DMS79 (cell line): ENCODE measurements at places on chromosomes 2 and 18.

GRCh38 chr2:122322815-122323214 is 567.4 kb downstream of the TSN start:
- no peak for DNase-seq

GRCh38 chr2:120765678-120766469 is 30.2 kb downstream of the GLI2 start:
- no peak for DNase-seq

GRCh38 chr2:136254681-136255080 is 136.7 kb upstream of the CXCR4 start:
- no peak for DNase-seq

- no peak for DNase-seq
These were observed 221.8 kb downstream of the STK39 start for GRCh38 chr2:168025487-168026202.

DNA sequence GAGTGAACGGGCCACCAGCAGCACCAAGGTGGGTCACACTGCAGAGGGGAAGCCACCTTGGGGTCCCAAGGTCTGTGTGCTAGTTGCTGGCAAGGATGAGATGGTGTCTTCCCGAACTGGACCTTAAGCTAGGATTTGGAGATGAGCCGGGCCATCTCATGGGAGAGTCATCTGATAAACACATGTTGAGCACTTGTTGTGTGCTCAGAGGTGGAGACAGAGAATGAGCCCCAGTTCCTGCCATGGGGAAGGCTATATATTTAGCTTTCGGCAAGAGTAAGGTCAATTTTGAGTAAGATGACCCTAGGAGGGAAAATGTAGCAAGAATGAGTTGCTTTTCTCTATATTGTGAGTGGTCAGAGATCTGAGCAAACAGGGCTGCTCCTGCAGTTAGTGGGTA is 41.4 kb upstream of the RPL31 start:
- DNase-seq, result no peak

DNA sequence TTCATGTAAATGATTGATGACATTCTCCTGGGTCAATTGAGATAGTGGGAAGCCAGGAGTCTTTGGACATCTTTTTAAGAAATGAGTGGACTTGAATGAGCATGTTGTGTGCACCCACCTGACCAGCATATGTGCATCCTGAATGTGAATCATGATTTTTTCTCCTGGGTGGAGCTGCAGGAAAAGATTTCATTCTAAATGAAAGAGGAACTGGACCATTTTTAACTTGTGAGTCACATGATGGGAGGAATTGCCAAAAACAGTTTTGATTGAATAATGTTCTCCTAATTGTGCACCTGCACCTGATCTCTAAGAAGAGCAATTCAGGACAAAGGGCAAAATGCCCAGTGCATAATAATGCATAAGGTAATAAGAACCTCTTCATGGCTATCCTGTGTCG is 32.3 kb downstream of the COPS8 start:
- DNase-seq, result no peak

GRCh38 chr2:6448893-6449292 is 416.8 kb downstream of the CMPK2 start:
- DNase-seq, result no peak
